Nephron progenitor cell (in vitro differentiated cells): ENCODE measurements at places on chromosomes 7 and 10.

DNA sequence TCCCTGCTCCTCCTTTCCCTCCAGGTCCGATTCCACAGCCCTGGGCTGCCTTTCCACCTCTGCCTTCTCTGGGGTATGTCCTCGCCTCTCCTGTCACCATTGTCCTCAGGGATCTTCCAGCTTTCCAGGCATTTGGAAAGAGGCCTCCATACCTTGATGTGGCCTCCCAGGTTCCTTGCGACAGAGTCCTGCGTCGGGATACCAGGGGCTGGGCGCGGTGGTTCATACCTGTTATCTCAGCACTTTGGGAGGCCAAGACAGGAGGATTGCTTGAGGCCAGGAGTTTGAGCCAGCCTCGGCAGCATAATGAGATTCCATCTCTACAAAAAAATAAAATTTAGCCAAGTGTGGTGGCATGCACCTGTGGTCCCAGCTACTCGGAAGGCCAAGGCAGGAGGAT is 171.1 kb downstream of the CUX1 start:
- no peak for DNase-seq

GRCh38 chr10:26840938-26841732 is 19.6 kb downstream of the ABI1 start:
- DNase-seq, result no peak

DNA sequence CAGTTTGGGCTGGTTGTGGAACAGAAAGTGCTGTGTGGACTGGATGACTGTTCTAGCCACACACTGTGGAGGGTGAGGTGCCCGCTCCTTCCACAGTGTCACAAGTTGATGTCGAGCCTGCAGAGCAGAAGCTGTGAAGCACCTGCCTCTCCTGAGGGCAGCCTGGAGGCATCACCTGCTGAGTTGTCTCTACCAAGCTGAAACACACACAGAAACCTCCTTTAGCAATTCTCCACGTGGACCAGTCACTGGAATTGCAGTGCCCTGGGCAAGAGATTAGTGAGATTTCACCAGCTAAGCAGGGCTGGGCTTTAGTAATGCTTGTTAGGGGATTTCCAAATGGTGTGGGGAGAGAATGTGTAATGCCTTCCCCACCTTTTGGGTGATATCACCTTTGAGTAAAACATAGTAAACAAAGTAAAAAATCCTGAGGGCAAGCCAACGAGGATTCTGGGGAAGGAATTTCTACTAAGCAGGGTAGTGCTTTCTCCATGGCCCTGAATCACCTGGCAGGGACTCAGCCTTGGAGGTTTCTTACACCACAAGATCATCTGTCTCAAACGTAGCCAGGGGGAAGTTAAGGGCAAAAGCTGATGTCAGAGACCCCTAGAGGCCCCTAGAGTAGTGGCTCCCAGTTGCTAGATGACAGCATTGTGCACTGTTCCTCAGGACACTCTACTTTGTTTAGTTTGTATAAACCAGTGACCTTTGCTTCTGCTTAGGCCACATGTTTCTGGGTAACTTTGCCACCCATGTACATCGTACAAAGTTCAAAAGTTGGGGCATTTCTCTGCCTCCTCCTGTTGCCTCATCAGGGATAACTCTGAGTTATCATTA is 233.1 kb upstream of the IGFBP3 start:
- DNase-seq, result no peak

DNA sequence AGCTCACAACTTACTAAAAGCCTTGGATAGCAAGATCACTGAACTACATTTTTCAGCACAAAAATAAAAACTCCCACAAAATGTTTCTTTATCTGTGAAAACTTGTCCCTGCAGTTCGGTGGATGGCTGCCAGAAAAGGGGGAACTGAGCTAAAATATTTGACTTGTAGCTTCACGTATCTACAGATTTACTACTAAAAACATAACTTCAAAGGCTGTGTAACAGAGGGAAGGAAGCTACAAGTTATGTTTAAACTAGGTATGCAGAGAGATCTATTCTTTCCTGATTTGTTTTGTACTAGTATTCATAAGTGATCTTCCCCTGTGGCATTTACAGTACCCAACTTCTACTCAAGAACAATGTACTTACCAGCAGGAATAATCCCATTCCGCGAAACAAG is 25.1 kb downstream of the SGCE start:
- DNase-seq, result no peak

GRCh38 chr10:1809139-1809741 is 71.9 kb upstream of the ADARB2 start:
- DNase-seq, result no peak

DNA sequence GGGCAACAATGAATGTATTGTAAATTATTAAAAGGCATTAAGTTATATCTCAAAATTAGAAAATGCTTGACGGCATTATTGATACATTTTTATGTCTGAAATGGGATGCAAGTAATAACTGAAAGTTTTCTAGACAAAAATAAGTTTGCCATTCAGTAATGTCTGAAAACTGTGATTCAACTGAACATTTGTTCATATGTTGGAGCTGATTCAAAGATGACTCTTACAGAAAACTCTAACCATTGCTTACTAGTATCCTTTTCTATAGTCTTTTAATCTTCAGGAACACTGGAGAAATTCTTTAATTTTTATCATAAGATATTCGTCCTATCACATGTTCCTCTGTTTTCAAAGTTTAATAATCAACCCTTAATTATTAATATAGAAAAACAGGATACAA is 71.1 kb upstream of the TFEC start:
- no peak for DNase-seq

DNA sequence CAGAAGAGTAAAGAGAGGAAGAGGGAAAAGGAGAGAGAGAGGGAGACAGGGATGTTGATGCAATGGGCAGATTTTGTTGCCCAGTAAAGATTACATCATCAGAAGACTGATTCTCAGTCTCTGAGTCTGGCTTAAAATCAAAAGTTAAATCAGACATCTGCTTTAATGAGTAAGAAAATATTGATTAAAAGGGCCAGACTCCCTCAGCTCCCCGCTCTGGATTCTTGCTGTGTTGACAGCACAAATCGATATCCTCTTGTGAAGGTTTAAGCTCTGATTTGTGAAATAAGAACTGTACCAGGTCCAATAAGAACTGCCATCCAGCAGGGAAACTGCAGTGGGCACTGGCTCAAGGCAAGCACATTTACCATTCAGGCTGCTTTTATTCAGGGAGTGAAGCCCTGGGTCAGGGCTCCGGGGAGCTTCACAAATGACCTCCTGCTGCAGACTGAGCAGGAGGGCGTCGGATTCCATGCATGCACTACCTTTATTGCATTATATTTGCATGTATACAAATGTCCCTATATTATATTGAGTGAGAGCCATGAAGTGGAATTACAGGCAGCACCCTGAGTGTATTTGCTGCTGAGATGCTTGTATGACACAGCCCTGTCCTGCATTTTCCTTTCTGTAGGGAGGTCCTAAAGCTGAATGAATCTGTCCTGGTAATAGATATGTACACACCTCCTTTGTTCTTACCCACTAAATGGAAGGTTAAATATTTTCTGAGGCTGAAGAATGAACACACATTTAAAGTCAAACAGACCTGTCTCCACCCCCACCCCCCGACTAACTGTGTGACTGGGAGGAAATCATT is 401.5 kb downstream of the REEP3 start:
- DNase-seq, result peak; percentile 10

DNA sequence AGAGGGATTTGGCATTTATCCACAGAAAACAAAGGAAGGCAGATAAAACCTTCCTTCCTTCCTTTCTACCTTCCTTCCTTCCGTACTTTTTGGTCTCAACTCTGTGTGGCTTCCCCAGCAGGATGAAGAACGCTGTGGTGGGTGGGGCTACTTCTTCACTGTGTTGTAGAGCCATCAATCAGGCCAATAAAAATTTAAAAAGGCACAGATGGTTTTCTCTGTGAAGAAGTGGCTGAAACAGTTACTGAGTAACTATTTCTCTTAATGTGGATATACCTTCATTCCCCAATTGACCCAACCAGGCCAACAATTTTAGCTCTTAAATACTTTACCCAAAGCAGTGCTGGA is 75.8 kb downstream of the ZNF92 start:
- DNase-seq, result peak; percentile 3

GRCh38 chr7:86939197-86939814 is 120.1 kb downstream of the ELAPOR2 start:
- peak; percentile 39 for DNase-seq

DNA sequence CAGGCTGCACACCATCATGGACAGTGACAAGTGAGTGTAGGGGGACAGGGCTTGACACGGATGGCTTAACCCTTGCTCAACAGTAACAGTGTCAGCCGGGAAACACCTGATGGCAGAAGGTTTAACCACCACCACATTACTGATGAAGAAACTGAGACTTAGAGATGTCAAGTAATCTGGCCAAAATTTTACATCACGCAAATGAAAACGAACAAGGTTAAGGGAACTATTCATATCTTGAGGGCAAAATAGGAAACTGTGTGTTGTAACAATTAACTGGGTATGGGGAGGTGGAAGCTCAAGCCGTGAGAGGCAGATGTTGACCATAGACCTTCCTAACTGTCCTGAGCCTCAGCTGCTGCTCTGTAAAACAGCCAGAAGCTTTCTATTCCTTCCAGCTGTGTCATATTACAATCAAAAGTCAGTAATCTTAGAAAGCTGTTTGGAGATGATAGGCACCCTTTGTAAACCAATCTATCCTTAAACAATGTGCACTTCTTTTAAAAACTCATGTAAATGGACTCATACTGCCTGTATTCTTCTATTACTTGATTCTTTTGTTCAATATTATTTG is 68.4 kb downstream of the ABCC2 start:
- no peak for DNase-seq

DNA sequence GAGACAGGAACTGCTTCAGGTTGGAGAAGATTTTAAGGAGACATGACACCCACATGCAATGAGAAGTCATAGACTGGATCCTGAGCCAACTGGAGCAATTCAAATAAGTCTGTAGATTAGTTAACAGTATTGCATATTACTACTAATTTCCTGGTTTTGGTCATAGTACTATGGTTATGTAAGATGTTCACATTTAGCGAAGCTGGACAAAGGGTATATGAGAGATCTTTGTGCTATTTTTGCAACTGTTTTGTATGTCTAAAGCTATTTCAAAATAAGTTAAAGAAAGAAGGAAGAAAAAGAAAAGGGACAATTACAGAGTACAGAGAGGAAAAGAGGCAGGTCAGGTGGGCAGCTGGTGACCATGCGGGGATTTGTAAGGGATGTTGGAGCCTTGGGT is 116.5 kb upstream of the SVIL start:
- DNase-seq, result no peak

GRCh38 chr10:124521429-124521871 is 59.8 kb downstream of the LHPP start:
- DNase-seq, result no peak

GRCh38 chr7:6167004-6167551 is 105.3 kb downstream of the CYTH3 start:
- peak; percentile 32 for DNase-seq

- DNase-seq, result no peak
These were observed 1277.1 kb downstream of the GATA3 start for GRCh38 chr10:9331583-9332008.

DNA sequence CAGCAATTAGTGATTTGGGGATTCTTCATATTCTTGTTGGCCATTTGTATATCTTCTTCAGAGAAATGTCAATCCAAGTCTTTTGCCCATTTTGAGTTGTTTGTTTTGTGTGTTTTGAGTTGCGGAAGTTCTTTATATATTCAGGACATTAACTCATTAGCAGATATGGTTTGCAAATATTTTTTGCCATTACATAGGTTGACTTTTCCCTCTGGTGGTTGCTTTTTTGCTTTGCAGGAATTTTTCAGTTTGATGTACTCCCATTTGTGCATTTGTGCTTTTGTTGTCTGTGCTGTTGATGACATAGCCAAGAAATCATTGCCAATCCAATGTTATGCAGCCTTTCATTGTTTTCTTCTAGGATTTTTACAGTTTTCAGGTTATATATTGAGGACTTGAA is 63.6 kb upstream of the DNAJC1 start:
- DNase-seq, result no peak

GRCh38 chr10:93461807-93462178 is 20.3 kb downstream of the MYOF start:
- DNase-seq, result no peak

DNA sequence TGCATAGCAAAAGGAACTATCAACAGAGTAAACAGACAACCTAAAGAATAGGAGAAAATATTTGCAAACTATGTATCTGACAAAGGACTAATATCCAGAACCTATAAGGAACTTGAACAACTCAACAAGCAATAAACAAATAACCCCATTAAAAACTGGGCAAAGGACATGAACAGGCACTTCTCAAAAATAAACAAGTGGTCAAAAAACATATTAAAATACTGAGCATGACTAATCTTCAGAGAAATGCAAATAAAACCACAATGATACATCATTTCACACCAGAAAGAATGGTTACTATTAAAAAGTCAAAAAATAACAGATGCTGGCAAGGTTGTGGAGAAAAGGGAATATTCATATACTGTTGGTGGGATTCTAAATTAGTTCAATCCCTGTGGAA is 17.1 kb downstream of the MAGI2 start:
- no peak for DNase-seq

DNA sequence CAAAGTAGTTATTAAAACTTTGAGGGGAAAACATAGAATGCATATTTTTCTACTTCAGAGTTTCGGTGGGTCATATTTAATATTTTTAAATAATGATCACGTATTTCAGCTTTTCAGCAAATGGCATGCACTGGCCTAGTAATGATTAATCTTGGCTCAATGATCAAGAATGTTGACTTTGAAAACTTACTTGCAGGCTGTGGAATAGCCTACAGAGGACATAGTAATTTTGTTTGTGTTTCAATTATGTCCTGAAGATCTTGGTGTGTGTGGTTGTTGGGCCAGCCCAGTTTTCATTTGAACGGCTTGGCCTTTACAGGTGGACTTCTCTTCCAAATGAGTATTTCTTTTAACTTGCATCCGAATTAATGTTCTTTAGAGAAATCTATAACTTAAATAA is 35.1 kb downstream of the ADD3 start:
- no peak for DNase-seq

DNA sequence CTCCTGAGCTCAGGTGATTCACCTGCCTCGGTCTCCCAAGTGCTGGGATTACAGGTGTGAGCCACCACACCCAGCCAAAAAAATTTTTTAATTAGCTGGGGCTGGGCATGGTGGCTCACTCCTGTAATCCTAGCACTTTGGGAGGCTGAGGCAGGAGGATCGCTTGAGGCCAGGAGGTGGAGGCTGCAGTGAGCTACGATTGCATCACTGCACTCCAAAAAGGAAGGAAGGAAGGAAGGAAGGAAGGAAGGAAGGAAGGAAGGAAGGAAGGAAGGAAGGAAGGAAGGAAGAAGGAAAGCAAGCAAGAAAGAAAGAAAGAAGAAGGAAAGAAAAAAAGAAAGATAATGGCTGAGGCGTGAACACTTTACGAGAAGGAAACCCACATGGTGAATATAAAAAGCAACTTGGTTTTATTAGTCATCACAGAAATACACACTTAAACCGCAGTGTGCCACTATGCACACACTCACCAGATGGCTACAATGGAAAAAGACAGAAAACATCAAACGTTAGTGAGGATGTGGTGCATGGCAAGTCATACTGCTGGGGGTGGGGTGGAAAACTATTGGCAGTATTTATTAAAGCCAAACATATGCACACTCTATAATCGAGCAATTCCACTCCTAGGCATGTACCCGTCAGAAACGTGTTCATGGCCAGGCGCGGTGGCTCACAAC is 4.4 kb upstream of the CCL26 start:
- no peak for DNase-seq

GRCh38 chr7:150978126-150978789 is at the start of gene KCNH2:
KCNH2 (minus strand) TSS chr7:150978321; CDS start chr7:150977913, 408 bp downstream.
- DNase-seq, result peak; percentile 81
